ENCODE measurements at places on chromosomes 2 and 18. TPM values are rescaled to one million over a fixed set of nuclear protein-coding genes. Genes with fewer than 3 reads are reported as not detected.

GRCh38 chr2:143564419-143564818 lies 435.2 kb downstream of the ARHGAP15 start:
- no peak for DNase-seq

GRCh38 chr2:186950694-186951093 lies 101.7 kb upstream of the ZSWIM2 start:
- no peak for DNase-seq

DNA sequence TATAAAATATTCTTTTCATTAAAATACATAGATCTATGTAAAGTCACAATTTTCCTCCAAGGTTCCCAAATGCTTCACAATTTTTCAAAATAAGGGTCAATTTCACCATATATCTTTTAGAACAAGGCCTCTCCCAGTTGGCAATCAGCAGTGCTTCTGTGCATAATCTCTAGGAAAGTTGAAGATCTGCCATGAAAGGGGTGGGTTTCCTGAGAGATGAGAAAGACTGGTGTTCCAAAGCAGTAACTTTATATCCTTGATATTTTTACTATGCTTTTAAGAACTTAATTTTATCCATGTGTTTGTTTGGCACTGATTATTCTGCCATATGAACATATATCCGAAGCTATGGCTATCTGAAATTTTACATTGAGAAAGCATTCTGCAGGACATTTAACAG lies 199.4 kb upstream of the CYP26B1 start:
- DNase-seq: no peak

- DNase-seq: no peak
These were observed 581.4 kb upstream of the PIK3C3 start for GRCh38 chr18:41373612-41374011.

- peak; percentile 29 for DNase-seq
These were observed 79.6 kb downstream of the MIB1 start for GRCh38 chr18:21820033-21820810.

GRCh38 chr2:108776475-108776874 lies 10.1 kb upstream of the CCDC138 start:
- DNase-seq: no peak

GRCh38 chr2:88018909-88019308 lies 2.6 kb upstream of the RNU2-63P start:
- no peak for DNase-seq

- DNase-seq: no peak
These were observed 422.8 kb downstream of the SETBP1 start for GRCh38 chr18:45103319-45104048.

GRCh38 chr18:49851624-49852023 lies 38.3 kb upstream of the ACAA2 start:
- no peak for DNase-seq

DNA sequence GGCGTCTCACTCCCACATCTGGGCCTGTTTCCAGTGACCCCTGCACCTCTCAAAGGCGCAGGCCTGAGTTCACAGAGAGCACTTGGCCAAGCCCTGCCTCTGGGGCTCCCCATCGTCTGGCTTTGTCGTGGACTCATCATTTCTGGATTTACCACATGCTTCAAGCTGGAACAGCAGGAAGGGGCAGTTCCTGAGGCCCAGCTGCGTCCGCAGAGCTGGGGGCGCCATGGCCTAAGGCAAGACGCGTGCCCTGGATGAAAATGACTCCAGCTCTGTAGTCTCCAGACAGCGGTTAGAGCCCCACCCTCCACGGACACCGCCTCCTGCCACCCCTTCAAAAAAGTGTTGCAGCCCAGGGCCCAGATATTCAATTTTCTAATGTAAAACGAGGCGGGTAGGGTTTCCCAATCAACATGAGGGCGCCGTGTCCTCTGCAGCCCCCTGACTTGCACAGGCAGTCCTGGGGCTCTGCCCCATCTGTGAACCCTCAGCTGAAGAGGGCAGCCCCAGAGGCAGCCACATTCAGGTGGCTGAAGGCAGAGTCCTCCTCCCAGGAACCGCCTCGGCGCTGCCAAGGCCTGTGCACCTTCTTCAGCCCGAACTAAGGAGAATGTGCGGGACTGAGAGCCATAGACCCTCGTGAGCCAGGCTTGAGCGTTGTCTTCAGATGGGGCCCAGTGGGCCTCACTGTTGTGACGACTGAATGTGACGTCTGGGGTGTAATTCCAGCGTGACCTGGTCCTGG lies 85.5 kb downstream of the NFATC1 start:
- DNase-seq: no peak

GRCh38 chr2:112321375-112322320 lies 46.3 kb downstream of the ZC3H6 start:
- DNase-seq: no peak

GRCh38 chr2:162537651-162538050 lies 193.7 kb downstream of the GCA start:
- DNase-seq: no peak

GRCh38 chr2:238231251-238231793 lies 8.5 kb downstream of the HES6 start:
- no peak for DNase-seq

GRCh38 chr18:63098018-63098981 lies 221.3 kb downstream of the BCL2 start:
- DNase-seq: no peak

- DNase-seq: no peak
These were observed 21.7 kb upstream of the SAG start for GRCh38 chr2:233285921-233286320.

- no peak for DNase-seq
These were observed 67.4 kb downstream of the UBE2E3 start for GRCh38 chr2:181047829-181048228.

- no peak for DNase-seq
These were observed 43.3 kb upstream of the ZCCHC2 start for GRCh38 chr18:62479574-62479973.

DNA sequence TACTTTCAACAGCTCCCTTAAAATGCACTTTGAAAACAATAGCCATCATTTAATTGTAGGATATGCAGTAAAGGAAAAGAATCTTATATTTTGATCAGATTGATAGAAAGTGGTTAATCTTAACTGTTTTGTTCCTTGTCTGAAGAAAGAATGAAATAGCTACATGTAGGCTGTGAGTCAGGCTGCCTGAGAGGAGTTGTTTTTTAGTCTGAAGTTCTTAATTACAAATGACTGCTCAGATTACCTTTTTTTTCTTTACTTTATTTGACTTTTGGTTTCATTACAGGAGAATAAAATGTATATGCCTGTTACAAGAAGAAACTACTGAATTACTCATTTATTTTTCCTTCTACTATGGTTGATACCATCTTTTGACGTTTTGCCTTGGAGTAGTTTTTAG lies 56.8 kb downstream of the AGFG1 start:
- DNase-seq: no peak

DNA sequence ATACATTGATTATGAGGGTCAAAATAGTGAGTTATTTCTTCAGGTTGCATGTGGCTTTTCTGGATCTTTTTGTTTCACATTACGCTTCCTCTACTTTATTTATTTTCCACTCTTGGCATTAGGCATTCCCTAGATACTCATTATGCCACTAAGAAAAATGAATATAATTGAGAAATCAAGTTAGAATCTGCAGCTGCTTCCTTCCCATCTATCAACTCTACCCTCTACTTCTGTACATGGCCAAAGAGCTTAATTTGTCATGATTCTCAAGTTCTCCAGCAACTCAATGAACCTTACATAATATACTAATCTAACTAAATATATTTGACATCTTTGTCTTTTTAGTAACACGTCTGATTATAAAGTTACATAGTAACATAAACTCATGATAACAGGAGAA lies 598.1 kb upstream of the LRRTM4 start:
- DNase-seq: no peak

- DNase-seq: no peak
These were observed 23.4 kb downstream of the CHCHD5 start for GRCh38 chr2:112607680-112608438.

DNA sequence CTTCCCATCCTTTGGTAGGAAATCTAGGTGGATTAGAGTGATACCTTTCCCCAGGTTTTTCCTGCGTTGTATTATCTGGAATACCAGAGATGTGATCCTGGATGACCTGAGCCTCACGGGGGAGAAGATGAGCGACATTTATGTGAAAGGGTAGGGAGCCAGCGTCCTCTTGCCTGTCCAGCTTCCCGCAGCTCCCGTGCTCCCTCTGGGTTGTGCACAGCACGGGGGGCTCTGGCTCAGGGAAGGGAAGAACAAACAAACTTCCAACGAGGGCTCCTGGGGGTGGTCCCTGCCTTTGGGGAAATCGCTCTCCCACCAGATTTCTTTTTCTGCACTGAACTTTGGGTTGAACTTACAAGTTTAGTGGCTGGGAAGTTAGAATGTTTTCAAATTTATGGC lies 215.7 kb downstream of the DYSF start:
- no peak for DNase-seq

ASIC4 gene
- 18.8 TPM for total RNA-seq

FAM117B gene
- total RNA-seq: 11.3 TPM

SERPINB3 gene
- not detected for total RNA-seq

TBR1 gene
- 1.3 TPM for total RNA-seq

ERBB4 gene
- total RNA-seq: 41.7 TPM

STARD6 gene
- 0.69 TPM for total RNA-seq

NCKAP5 gene
- total RNA-seq: 10.6 TPM

GATA6 gene
- 0.89 TPM for total RNA-seq

CPS1 gene
- total RNA-seq: 15.6 TPM

CDH7 gene
- total RNA-seq: 16.6 TPM

CCDC150 gene
- 10.2 TPM for total RNA-seq

ITPRIPL1 gene
- 7.5 TPM for total RNA-seq

MGAT4A gene
- total RNA-seq: 26.6 TPM

RAB6C gene
- 0.44 TPM for total RNA-seq
